ENCODE measurements at places on chromosomes 5 and 9.

- DNase-seq: no peak
These were observed 21.2 kb downstream of the RASEF start for GRCh38 chr9:83041771-83042170.

DNA sequence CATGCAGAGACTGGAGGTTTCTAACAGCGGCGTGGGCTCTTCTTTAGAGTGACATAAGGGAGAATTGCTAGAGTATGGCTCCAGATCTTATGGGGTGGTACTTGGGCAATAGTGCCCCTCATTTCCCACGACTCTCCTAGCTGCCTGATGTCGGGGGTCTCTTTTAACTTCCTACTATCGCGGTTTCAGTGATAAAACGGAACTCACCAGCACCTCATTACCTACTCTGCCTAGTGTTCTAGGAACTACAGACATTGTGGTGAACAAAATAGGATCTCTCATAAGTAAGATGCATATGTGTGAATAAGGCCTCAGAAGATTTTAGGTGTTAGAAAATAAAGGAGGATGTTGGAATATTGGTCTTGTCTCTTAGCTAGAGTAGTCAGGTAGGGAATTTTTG, 1.1 kb downstream of the ICE1 start:
- no peak for DNase-seq

- DNase-seq: no peak
These were observed 206.2 kb downstream of the DCP2 start for GRCh38 chr5:113182658-113183344.

DNA sequence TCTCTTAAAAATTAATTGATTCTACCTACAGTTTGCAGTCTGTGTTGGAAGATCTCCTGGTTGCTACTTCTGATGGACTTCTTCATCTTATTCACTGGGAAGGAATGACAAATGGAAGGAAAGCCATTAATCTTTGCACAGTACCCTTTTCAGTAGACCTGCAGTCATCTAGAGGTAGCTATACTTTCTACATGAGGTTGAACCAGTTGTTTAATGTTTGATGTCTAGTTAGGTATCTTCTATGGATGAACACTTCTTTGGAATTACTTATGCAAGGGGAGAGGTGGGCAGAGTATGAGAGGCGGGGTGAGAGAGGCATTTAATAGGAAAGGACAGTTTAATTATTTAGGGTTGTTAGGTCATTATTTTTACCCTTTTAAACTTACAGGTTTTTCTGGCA, 91.2 kb downstream of the RIC1 start:
- DNase-seq: no peak

DNA sequence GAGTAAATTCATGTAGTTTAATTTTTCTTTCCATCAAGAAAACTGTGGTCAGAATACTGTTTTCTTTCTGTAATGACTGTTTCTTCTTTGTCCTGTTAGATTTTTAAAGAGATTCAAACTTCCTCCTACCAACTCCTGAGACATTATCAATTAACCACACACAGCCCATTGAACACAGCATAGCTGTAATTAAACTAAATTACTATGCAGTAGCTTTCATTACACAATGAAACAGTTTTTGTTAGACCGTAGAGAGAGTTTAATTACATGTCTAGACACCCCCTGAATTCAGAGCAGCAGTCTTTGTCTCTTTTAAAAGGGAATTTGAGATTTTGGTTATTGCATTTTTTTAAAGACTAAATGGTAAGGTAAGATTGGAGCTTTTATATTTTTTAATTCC, 77.5 kb downstream of the STARD4 start:
- DNase-seq: no peak

DNA sequence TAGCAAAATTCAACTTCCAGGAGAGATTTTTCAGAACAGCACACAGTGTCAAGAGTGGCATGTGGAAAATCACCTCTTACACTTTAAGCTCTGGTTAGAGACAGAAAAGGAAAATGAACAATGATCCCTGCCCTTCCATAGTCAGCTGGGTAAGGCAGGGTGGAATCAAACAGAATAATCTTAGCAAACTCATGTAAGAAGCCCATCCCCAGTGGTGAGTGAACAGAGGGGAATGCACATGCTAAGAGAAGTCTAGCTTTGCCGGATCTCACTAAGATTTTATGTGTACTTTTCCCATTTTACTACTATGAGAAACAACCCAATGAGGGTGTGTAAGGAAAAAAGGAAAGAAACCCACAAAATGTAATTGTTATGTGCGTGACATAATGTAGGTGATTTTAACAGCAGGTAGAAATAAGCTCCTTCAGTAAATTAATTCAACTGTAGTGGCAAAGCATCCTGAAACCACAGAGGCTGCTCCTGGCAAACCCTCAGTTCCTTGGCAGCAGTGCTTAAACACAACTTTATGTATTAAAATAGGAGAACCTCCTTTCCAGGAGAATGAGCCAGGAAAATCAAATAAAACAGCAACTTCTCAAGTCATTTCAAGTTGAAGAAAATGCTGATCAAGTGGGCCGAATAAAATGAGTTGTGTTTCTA, 366.0 kb upstream of the TRPC7 start:
- no peak for DNase-seq

DNA sequence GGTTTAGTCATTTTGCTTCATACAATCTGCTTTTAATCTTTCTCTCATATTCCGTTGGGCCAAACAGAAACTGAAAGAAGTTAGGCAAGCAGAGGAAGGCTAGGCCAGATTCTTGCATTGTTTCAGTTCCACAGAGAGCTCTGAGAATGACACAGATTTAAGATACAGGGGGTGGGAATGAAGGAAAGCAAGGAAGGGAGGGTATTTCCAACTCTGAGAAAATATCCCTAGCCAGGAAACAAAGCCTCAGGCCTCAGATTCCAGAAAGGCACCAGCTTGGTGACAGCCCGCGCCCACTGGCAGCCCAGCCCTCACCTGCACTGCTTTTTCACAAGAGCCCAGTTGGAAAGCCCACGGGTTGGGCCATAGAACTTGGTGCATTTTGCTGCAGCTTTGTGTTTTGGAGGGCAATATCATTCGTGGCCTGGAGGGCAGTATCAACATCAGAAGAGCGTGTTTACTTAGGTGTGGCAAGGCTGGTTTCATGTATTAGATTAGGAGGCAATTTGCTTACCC, 63.5 kb downstream of the ENC1 start:
- DNase-seq: no peak

- DNase-seq: no peak
These were observed 86.9 kb upstream of the SSBP2 start for GRCh38 chr5:81837667-81838306.

DNA sequence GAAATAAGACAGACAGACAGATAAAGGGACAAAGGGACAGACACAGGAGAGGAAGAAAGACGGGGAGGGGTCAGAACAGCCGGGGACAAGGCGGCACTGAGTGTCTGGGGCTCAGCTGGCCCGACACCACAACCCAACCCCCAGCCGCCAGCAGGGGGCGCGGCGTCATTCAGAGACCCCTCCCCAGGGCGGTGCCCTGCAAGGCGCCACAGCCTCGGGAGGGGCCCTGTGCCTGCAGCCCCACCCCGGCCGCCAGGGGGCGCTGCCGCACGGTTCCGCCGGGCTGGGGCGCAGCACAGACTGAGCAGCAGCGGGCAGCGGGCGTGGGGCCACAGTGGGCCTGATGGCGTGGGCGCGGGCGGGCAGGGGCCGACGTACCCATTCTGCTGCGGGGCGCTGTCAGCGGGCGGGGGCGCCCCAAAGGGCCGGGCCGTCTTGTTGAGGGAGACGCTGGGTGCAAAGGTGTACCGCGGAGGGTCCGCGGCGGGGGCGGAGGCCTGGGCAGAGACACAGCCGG, 5.9 kb downstream of the PDLIM7 start:
- no peak for DNase-seq

DNA sequence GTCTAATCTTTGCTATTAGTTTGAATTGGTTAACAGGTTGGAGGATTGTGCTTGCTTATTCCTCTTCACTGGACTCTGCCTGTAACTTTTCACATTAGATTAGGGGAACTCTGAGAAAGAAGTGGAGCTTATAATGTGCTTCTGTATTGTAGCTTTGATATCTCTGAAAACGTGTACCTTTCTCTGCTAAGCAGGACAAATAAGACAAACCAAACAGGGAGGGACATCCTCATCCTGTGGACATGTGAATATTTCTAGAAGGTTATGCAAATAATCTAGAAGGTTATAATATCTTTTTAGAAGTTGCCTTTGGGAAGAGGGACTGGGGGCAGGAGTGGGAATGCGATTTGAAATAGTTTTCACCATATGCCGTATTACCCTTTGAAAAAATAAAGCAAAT, 11.7 kb downstream of the IQGAP2 start:
- no peak for DNase-seq

DNA sequence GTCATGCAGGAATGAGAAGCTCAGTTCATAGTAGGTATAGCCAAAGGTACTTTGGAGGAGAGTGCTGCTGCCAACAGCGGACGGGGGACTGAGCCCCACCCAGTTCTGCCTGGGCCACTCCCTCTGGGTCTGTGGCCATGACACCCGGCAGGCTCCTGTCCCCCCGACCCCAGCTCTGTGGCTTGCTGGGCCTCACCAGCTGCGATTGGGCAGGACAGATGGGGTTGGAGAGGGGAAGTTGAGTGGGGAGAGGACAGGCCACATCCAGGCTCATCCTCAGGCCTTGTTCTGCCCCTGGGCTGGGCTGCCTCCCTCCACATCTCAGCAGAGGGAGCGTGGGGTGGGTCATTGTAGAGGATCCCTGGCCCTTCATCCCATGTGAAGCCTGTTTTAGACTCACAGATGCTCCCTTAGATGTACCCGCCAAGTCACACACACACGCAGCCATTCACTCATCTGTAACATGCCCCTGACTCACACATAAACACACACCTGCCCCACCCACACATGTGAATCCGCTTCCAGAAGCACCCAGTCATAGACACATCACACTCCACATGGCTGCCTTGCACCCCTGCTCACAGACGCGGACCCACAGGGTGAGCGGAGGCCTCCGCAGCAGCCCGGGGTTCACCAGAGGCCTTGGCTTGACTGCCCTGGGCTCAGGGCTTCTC, 48.8 kb downstream of the NTNG2 start:
- no peak for DNase-seq

DNA sequence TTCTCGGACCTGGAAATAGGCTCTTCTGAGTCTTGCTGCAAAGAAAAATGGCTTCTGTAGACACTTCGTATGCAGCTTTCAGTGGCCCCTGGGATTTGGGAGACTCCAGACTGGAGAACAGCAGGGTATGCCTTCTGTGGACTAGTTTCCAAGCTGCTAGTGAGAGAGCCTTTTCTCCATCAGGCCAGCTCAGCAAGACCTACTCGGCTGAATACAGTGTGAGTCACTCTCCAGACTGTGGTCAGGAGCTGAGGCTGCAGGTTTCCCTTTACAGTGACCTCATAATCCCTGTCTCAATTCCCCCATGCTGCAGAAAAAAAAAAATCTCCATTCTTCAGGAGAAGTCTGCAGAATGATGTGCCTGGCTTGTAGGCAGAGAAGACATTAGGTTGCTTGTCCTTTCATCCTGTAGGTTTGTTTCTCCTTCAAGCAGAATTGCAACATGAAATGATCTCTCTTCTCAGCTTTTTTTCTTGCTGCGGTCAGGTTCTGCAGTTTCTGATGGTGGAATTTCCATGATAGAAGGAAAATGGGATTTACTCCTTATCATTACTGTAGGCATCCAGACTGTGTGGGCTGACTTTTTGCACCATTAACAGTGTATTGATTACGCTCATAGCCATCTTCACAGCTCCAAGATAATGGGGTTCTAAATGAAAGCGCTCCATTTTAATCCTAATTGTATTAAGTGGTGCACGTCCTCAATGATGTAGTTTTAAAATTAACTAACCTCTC, 78.3 kb upstream of the TNFSF8 start:
- DNase-seq: no peak

DNA sequence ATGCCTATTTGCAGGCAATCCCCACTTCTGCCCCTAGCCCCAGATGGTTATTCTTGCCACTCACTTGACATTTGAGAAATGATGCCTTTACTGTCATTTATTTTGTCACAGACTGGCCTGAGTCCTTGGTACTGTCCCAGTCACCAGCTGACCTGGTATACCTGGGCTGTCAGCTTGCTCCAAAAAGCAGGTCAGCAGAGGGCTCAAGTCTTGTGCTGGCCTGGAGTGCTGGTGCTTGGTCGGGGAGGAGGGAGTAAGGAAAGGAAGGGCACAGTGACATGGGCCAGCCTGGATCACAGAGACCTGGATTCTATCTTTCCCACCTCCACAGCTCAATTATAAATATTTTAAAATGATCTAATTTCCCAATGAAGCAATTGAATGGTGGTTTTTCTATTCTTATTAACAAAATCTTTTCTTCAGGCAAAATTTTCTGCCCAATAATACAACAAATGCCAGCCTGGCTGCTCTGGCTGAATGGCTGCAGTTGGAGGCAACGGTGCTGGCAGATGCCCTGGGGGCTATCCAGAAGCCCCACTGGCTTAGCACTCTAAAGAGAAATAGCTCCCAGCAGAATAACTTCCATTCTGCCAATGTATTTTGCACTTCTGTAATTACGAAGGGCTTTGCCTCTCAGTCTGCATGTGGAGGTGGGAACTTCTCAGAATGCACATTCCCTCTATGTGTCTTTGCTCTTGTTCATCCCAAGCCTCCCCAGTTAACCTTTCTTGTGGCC, 160.6 kb downstream of the GADD45G start:
- no peak for DNase-seq

GRCh38 chr5:81904166-81904565, 67.7 kb upstream of the ATG10 start:
- no peak for DNase-seq

- DNase-seq: peak; percentile 40
These were observed 202.6 kb downstream of the PIK3R1 start for GRCh38 chr5:68418201-68418600.

DNA sequence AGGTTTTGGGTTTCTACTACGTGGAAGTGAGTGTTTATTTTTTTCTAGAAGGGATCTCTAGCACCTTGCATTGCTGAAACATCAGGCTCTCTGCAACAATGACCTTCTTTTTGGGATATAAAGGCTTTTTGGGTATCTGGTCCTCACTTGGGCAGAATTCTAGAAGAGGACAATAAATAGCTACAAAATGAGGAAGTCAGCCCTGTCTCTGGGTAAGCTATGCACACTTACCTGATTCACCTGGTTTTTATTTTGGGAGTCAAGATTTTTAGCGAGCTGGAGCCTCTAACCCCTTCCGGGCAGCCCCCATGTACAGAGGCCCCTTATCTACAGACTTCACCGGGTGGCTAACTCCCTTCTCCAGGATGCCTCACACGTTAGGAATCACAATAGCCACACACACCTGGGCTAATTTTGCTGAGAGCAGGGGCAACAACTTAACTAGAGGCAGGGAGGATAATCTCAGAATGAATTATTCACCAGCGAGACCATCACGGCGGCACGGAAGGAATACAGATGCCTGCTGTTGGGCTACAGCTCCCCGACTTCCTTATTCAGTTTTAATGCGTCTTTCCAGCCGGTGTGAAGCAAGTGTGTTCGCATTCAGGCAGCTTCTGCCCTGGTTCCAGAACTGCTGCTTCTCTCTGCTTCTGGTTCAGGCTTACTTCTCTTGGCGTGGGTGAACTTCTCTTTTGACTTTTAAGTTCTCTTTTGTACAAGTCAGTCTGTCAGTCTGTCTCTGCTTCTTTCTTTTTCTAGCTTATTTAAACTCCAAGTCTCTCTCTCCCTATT, 341.0 kb upstream of the PANK3 start:
- no peak for DNase-seq

DNA sequence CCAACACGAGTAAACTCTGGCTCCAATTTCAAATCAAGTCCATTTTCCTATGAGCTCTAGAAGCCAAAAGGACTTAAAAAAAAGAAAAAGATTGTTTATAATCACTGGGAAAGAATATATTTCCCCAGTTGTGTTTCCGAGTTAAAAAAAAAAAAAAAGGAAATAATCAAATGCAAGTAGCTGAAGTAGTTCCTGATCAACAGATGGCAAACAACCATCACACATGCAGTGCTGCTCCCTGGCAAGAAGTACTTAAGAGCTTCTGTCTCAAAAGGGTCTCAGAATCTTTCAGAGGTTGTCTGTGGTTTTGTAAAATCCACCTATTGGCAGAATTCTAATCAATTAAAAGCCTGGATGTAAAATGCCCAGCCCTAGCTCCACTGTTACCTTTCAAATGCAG, 387.9 kb downstream of the RAB3C start:
- DNase-seq: no peak
